Activated CD4-positive, alpha-beta T cell treated with anti-CD3 and anti-CD28 coated beads for 36 hours (primary cell): ENCODE measurements at places on chromosomes 13 and 19. TPM values are rescaled to one million over a fixed set of nuclear protein-coding genes. Genes with fewer than 3 reads are reported as not detected.

SKA3 gene
- 40.7 TPM for total RNA-seq

DNA sequence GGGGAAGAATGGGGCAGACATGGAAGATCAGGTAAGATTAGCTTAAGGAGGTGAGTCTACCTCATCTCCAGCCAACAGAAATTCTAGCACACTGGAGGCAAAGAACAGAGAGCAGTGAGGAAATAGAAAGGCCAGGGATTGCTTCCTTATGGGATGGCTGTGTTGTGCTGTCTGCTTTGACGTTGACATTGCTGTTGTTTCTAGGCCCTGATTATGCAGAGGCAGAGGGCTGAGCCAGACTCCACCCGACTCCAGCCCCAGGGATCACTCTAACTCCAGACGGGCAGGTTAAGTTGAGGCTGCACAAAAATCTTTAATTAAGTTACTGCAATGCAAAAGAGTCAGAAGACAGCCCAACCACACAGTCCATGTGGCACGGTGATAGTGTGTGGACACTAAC, 24.1 kb downstream of the CRYL1 start:
- no peak for DNase-seq

PTPRS gene
- total RNA-seq: 1.8 TPM

- DNase-seq: no peak
These were observed 247.3 kb downstream of the KCTD12 start for GRCh38 chr13:76638882-76639281.

GRCh38 chr13:111005808-111006505, 91.1 kb upstream of the ANKRD10 start:
- no peak for DNase-seq

AP1M1 gene
- 92.0 TPM for total RNA-seq

DNA sequence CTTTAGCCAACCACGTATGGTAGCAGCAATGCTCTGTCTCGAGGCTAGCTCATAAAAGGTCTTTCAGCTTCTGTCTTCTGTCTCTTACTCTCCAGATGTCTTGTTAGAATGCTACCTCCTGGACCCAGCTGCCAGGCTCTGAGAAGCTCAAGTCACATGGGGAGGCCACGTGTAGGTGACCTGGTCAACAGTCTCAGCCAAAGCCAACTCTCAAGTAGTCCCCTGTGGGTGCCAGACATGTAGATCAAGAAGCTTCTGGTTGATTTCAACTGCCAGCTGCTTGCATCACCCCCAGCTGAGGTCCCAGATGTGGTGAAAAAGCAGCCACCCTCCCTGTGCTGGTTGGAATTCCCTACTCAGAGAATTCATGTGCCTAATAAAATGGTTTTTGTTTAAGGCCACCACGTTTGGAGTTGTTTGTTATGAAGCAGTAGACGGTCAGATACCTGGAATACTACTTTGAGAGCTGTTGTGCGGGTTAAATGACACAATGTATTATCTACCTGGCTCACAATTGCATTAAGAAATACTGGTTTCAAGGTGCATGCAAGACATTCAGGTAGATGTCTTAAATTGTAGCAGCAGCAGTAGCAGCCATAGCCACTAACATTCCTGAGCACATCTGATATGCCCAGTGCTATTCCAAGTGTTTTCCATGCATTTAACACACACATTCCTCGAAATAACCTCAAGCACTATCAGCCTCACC, 131.0 kb upstream of the RFC3 start:
- DNase-seq: no peak

GRCh38 chr19:55095260-55096060, 19.8 kb downstream of the EPS8L1 start:
- DNase-seq: no peak

BCAM gene
- not detected for total RNA-seq

DNA sequence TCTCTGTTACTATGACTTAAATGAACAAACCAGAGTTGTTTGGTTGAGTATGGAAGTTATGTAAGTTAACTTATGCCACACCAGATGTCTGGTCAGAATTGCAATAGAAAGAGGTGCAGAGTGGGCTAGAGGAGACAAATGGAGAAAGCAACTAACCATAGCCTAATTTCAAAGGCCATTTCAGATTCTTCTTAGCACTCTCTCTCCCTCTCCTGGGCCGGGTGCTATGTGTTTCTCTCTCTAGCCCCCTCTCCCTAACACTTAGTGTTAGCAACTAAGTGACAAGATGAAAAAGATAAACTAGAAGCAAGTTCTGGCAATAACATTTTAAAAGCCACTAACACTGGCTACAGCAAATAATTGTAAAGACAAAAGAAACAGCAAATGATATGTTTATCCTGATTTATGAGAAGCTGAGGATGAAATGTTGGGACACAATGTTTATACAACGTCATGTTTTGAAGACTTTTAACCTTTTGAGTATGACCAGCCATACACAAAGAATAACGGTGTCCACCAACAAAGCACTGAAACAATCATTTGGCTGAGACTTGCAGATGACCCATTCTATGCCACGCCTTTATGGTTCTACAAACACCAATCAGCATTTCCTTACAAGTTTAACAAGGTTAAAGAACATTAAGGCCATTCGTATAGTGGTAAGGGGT, 18.6 kb downstream of the SERPINE3 start:
- no peak for DNase-seq

DNA sequence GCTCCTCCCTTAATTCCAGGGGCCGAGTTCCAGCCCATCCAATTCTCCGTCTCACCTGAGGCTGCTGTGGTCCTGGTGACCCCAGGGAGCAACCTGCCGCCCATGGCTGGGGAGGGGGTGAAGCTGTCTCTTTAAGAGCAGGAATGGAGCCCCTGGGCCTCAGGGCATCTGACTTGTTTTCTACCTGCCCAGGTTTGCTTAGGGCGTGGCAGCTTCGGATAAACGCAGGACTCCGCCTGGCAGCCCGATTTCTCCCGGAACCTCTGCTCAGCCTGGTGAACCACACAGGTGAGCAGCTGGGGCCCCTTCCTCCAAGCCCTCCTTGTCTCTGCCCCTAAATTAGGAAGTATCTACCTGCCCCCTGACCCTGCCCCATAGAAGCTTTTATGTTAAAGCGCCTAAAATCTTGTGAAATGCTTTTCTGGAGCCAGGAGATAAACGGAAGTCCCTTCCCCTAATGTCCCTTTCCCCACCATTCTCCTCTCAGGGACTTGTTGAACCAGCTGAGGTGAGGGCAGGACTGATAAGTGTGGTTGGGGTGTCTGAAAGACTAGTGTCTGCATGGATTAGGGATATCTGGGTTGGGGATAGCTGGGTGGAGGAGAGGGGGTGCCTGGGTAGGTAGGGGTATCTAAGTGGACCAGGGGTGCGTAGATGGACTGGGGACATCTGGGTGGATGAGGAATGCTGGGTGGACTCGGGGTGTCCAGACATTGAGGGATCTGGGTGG, 614 bp downstream of the FXYD3 start:
- DNase-seq: no peak

DNA sequence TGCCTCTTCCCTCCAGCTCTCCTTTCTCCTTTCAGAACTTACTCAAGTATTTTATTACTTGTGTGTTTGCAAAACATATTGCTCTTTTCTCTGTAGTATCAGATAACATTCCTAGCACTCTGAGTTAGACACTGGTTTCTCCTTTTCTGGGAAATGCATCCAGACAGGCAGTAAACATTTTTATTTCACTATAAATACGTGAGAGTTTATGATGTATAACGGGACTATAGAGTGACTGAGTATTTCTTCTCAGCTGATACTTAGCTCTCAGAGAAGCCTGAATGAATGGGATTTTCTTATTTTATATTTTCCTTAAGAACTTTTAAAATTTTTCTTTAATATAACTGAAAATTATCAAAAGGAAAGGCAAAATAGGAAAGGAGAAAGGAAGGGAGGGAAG, 211.2 kb upstream of the EDNRB start:
- no peak for DNase-seq
